Fibroblast of upper back skin (primary cell): ENCODE measurements at places on chromosomes 3 and 15.

DNA sequence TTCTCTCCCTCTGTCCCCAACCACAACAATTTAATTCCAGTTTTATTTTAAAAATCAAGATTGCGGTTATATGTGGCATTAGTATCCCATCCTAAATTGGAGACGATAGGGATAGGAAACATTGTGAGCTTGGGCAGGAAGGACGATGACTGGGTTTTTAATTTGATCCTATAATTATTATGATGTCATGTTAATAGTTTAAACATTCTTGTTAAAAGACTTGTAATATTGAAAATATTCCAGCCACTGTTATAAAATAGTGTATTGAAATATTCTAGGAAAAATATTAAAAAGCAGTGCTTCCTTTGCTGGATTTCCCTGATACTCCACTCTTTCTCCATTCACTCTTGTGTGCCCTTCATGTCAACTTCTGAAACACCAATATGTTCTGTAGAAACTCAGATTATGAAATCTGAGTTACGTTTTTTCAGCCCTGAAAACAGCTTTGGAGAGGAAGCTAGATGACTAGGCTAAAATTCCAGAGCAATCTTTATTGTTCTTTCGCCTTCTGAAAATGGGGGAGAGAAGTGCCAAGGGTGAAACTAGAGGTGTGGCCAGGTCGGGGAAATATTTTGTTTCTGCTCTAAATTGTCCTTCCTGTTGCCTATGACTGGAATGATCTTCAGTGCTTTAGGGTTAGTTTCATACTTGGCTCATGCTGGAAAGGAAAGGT, 46.1 kb upstream of the MAP3K13 start:
- DNase-seq, result no peak

GRCh38 chr3:171369156-171369555, 91.0 kb downstream of the TNIK start:
- DNase-seq, result no peak

DNA sequence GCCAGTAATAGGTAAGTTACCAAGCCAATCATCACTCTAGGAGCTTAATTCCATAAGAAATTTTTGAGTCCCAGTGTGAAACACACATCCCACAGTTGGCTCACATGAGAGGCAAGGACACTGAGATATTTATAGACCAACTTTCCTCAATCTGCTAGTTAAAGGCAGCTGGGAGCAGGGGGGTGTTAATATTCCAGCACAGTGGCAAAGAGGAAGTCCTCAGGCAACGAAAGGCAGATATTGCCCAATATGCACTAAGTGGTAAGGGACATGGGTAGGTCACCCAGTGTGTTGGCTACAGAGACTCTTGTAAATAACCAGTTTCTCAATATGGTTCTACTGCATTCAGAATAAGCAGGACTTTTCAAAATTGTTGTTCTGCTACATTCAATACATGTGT, 61.0 kb downstream of the TOP2B start:
- DNase-seq, result no peak

DNA sequence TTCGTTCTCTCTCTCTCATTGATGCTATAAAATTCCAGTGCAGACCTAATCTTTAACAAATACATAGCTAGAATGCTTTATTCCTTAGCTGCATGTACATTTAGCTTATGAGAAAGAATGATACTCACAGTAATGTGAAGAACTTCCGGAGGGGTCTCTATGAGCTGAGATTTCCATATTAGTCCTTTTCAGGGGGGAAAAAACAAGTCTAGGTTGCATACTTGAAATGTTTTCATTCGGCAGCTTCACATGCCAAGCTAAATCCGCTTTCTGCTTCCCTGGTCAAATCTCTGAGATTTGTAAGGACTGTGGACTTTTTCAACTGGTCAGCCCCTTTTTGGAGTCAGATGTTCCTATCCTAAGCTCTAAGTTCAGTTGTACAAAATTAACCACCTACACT, 111.5 kb upstream of the COL8A1 start:
- DNase-seq, result peak; percentile 71

DNA sequence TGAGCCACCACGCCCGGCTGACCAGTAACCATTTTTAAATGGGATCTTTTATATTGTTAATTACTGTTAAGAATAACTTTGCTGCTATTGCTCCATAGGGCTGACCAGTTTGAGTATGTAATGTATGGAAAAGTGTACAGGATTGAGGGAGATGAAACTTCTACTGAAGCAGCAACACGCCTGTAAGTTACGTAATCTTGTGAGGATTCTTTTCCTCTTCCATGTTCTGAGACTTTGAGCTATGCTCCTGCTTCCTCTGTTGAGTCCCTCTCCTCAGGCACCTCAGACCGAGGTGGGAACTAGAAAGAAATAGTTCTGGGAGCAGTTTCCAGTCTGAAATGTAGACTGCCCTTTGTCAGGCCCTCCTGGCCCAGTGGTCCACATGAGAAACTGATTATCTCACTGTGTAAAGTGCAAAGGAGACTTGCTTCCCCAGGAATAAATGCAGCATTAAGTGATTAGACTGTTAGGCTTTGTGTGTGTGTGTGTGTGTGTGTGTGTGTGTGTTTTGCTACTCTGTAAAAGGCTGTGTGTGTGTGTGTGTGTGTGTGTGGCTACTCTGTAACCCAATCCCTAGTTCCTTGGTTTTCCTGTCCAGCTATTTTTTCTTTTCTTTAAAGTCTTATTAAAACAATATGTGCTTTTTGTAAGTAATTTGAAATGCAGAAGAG, 5.2 kb downstream of the POLR2H start:
- peak; percentile 59 for DNase-seq

DNA sequence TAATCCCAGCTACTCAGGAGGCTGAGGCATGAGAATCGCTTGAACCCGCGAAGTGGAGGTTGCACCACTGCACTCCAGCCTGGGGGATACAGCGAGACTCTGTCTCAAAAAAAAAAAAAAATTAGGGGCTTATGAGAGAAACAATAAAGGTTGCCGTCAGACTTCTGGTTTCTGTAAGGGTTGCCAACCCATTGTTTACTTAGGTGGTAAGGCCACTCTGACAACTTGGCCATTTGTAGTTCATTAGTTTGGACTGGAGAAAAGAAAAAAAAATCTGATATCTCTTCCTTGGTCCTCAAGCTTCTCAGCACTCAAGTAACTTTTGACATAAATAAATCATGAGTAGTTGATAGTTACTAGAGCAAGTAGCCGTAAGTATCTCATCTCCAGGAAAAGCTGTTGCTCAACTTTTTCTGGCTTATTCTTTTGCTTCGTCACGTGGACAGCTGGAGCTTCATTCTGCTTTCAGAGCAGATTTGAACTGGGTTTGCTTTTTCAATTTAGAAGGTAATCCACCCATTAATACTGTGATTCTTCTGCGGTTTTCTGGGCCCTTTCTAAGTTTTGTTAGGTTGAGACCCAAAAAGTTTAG, 9.4 kb downstream of the SNX1 start:
- DNase-seq, result peak; percentile 24

DNA sequence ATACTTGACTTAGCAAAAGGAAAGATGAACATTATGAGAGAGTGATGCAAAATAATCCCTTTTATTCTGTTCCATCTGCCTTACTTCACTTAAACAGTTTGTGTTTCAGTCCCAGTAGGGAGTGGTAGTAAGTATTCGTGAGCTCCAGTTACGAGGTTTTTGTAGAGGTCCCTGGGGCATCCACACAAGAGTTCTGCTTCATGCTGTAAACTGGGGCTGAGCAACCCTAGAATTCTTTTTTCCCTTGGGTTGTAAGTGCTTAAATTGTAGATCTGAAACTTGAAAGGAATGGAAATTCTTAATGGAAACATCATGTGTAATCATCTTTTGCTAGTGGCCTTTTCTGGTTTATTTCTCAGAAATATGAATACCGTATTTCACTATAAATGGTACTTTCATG, 79.5 kb downstream of the SEMA6D start:
- peak; percentile 25 for DNase-seq

DNA sequence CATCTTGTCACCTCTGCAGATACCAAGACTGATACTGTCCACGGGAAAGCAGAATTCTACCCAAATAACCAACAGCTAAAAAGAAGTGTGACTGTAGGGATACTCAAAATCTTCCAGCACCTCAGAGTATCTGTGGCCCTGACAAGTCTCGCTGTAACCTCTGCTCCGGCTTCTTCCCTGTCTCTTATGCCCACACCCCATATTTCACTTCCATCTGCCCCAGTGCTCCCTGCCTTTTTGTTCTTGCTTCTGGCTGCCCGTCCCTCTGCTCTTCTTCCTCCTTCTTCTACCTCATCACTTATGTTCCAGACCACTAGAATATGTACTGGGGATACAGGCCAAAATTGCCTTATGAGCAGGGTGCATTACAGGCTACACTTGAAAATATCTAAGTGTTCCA, 45.4 kb downstream of the CRTAP start:
- DNase-seq, result no peak

DNA sequence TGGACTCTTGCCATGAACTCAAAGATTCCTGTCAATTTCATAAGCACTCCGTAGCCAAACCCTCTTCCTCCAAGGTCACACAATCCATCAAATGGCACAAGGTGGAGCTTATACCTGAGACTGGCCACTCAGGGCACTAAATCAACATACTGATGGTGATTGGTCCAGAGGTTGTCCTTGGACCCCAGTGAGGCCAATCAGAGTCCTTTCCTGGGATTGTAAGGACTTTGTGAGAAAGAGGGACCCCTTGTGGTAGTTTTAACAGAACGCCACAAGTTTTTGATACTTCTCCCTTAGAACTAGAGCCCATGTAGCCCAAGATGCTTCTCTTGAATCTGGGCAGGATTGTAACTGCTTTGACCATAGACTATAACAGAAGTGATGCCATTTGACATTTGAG, 44.4 kb upstream of the LARS2 start:
- DNase-seq, result no peak

GRCh38 chr3:43650345-43650744, 28.5 kb upstream of the ANO10 start:
- DNase-seq, result no peak

DNA sequence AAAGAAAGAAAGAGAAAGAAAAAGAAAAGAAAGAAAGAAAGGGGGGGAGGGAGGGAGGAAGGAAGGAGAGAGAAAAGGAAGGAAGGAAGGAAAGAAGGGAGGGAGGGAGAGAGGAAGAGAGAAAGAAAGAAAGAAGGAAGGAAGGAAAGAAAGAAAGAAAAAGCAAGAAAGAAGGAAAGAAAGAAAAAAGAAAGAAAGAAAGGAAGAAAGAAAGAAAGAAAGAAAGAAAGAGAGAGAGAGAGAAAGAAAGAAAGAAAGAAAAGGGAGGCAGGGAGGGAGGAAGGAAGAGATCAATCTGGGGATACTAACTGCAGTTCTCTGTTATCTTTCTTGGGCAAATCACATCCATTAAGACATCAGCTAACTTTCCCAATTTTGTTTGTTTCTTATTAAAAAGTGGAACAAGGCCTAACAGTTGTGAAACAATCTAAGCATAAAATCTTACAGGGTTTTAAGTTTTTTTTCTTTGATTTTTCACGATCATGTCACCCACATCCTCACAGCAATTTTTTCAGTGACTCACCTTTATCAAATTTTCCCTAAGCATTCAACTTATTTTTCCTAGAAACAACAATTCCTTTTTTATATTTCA, 36.8 kb downstream of the TBC1D2B start:
- DNase-seq, result no peak

DNA sequence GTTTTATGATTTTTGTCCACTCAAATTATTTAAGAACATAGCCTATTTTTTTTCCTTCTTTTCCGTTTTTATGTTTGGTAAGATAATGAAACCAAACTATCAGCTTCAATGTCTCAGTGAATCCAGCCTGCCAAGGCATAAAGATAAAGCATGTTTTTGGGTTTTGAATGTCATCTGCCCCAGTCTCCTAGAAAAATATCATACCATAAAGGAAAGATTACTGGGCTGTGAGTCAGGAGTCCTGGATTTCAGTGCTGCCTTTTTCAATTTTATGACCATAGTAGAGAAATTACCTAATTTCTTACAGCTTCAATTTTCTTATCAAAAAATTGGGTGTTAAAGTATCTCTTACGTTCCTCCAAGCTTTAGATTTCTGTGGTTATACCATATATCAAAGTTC, 87.5 kb downstream of the GAP43 start:
- peak; percentile 56 for DNase-seq

DNA sequence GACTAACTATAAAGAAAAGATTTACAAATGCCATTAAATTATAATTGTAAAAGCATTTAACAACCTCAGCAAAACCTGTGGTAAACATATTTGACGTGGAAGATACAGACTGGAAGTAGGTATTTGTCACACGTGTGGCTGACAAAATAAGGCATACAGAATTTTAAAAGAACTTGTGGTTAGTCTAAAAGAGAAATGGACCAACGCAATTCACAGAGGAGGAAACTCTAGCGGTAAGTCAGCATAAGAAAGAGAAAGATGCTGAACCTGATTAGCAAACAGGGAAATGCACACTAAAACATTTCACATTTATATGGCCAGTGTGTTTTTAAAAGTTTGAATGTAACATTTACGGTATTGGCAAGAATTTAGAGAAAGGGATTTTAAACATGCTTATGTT, 35.3 kb downstream of the KCNH8 start:
- DNase-seq, result no peak

DNA sequence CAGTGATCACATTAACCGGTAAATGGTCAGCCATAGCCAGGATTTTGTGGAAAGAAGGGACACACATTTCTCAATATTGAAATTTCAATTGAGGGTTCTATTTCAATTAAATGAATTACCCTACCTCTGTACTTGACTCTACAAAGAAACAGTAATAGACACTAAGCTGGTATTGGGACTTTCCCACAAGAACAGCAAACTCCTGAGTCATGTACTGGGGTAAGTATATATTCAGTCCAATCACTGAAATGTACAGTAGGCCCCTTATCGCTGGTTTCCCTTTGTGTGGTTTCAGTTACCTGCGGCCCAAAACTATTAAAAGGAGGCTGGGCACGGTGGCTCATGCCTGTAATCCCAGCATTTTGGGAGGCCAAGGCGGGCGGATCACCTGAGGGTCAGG, 17.6 kb downstream of the ASB14 start:
- DNase-seq, result no peak

DNA sequence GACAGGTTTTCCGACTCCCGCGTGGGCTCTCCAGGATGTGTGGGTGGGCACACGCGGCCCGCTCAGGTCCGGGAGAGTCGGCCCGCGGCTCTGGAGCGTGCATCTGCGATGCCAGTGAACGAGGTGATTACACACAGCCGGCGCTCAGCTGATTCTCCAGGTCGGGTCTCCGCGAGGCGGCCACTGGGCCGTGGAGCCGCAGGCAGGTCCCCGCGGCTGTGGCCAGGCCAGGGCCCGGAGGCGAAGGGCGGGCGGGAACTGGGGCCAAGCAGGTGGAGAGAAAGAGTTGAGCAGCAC, 13.2 kb downstream of the PAK6 start:
- DNase-seq, result no peak

- peak; percentile 52 for DNase-seq
Observed at GRCh38 chr15:64681424-64682024, 93.9 kb downstream of the RBPMS2 start.

- no peak for DNase-seq
Observed at GRCh38 chr3:134971306-134971705, 176.2 kb downstream of the EPHB1 start.

GRCh38 chr15:66608159-66608558, 42.4 kb upstream of the LCTL start:
- DNase-seq, result no peak
